ENCODE measurements at places on chromosomes 2 and 18.

GRCh38 chr18:39913672-39914366 is 2041.2 kb upstream of the PIK3C3 start:
- no peak for DNase-seq

GRCh38 chr2:178874529-178875240 is 67.5 kb upstream of the TTN start:
- no peak for DNase-seq

DNA sequence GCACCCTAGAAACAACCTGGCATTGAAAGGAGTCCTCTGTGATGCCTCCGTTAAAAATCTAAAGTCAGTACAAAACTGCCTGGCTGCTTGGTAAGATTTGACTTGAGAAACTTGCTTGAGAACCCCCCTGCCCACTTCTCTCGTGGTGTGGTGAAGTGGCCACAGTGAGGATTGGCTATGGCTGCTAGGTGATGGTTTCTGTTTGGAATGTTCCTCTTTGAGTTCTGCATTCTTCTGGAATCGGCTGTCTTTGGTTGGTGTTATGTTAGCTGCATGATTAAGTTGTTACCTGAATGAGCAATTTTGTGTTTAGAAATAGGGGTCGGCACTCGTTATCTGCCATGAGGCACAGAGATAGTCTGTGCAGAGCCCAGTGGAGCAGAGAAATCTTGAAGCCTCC is 21.7 kb upstream of the SAG start:
- no peak for DNase-seq

GRCh38 chr2:168679741-168680310 is 122.6 kb upstream of the NOSTRIN start:
- DNase-seq = no peak

DNA sequence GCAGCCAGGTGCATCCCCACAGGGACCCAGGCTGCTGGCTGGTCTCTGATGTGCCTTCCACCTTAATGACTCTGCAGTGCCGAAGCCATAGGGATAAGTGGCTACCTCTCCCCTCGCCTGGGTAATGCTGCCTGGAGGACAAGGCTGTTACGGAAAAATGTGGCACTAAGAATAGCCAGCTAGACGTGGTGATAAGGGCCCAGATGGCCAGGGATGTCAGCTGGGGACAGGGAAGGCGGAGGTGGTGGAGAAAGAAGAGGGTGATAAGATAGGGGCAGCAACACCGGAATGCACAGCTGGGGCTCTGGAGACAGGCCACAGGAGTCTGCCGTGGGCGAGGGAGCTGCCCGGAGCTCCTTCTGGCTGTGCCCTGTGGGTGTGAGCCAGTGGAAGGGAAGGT is 170.6 kb downstream of the FHOD3 start:
- DNase-seq = no peak

- peak; percentile 58 for DNase-seq
Measured at GRCh38 chr2:10137053-10137843, 14.7 kb downstream of the RRM2 start.

- DNase-seq = peak; percentile 39
Measured at GRCh38 chr2:64283641-64284361, 139.6 kb upstream of the PELI1 start.

- DNase-seq = no peak
Measured at GRCh38 chr2:2743164-2743571, 412.1 kb upstream of the MYT1L start.

- no peak for DNase-seq
Measured at GRCh38 chr2:10140841-10141610, 18.5 kb downstream of the RRM2 start.

All from activated T-cell treated with anti-CD3 and anti-CD28 coated beads, Interleukin-2, amount 50 U/mL, for 48 hours (primary cell).